ENCODE measurements at places on chromosomes 6 and 20.

- DNase-seq = no peak
Measured at GRCh38 chr20:2617099-2617714, 35.2 kb upstream of the NOP56 start.

- no peak for DNase-seq
Measured at GRCh38 chr6:81126150-81126549, 626.3 kb downstream of the TENT5A start.

- DNase-seq = no peak
Measured at GRCh38 chr20:41701588-41702348, 83.6 kb upstream of the CHD6 start.

- DNase-seq = no peak
Measured at GRCh38 chr20:574297-574942, 30.8 kb upstream of the CSNK2A1 start.

DNA sequence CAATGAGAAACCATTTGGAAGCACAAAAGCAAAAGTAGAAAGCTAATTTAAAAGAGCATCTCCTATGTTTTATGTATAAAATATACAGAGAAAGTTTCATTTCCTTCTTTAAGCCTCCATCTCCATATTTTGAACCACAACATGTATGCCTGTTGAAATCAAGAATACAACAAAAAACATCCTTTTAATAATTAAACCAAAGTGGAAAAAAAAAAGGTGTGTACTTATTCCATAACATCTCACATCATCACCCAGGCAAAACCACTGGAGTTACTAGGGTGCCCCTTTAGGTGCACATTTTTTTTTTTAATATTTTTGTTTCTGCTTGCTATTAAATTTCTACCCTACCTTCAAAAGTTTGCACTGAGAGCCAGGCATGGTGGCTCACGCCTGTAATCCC lies 43.0 kb downstream of the EDN1 start:
- no peak for DNase-seq

GRCh38 chr6:10559522-10560152 lies 38.5 kb downstream of the GCNT2 start:
- no peak for DNase-seq

DNA sequence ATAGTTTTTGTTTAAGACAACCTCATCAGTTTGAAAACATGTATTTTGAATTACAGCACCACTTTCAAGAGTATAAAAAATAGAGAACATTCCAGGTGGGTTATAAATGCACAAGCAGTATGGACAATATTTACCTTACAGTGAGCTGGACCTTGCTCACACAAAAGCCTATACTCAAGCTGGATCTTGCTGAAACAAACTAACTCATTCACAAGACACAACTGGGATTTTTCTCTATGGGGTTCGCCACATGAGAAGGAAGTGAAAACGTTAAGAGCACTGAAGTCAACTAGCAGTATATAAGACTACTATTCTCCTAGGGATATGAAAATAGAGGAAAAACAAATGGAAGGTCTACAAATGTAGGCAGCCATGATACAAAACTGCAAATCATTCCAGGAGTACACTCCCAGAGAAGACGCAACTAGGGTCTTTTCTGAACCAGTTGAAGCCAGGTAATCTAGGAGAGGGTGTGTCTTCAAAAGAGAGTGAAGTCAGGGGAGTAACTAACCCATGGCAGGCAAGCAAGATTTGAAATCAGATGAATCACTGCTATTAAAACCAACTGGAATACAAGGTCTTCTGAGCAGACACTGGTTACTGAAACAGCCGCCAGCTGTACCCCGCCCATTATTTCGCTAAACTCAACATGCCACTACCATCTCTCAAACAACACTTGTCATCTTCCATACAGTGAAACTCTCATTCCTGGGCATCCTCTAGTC lies 26.5 kb downstream of the STAU1 start:
- no peak for DNase-seq

- DNase-seq = no peak
Measured at GRCh38 chr6:166025149-166025898, 142.3 kb downstream of the TBXT start.

GRCh38 chr6:87115402-87116135 lies 20.7 kb upstream of the CGA start:
- DNase-seq = no peak

- peak; percentile 10 for DNase-seq
Measured at GRCh38 chr6:125952764-125953501, 3.6 kb upstream of the HINT3 start.

- no peak for DNase-seq
Measured at GRCh38 chr20:833121-833449, 430 bp upstream of the FAM110A start.

DNA sequence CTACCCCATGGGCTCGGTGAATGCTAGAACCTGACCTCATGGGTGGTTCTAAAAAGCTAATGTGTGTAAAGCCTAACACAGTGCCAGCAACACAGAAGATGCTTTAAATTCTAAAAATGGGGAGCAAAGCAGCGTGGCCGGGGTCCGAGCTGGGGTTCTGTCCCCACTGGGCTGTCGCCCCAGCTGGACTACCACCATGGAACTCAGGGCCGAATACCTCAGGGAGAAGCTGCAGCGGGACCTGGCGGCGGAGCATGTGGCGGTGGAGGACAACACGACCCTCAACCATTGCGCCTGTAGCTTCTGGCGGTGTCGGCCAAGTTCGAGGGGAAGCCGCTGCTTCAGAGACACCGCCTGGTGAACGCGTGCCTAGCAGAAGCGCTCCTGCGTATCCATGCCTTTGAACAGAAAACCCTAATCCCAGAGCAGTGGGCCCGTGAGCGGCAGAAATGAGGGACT lies 8.4 kb downstream of the SOX4 start:
- no peak for DNase-seq

GRCh38 chr6:22221211-22221610 lies 75.6 kb downstream of the PRL start:
- DNase-seq = no peak

DNA sequence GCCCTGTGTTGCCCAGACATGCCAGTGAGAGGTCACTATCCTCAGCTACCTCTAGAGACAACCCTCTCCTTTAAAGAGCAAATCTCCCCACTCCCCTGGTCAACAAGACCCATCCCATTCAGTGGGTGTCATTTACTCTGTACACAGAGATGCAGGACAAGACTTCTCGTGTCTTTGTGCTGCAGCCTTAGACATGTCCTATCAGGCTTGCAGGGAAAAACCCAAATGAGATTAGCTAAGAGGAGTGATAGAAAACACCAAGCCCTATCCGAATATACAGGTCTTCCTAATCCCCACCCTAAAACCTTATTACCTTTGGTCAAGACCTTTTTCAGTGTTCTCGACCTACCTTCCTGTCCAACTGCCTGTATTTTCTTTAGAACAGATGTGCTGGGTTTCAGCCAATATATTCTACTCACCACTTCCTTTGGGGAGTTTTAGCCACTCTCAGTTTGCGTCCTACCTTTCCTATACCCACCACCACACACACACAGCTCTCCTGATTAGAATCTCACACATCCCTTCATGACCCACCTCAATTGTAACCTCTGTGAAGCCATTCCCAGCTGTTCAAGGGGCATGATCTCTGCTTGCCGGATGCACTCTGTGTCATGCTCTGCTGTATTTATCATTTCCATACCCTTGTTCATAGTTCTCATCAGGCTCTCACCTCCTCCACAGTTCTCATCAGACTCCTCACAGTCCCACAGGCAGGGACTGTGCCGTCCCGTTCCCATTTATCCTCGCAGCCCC lies 39.7 kb downstream of the TRAM2 start:
- no peak for DNase-seq

GRCh38 chr20:45432294-45432693 lies 16.4 kb downstream of the PIGT start:
- no peak for DNase-seq

- DNase-seq = no peak
Measured at GRCh38 chr6:166583230-166583965, 3.1 kb downstream of the RAMACL start.

- no peak for DNase-seq
Measured at GRCh38 chr6:34970488-34970887, 81.4 kb downstream of the ANKS1A start.

GRCh38 chr20:58835231-58835630 lies 15.5 kb downstream of the GNAS-AS1 start:
- no peak for DNase-seq
